ENCODE measurements at places on chromosomes 3 and 15.

DNA sequence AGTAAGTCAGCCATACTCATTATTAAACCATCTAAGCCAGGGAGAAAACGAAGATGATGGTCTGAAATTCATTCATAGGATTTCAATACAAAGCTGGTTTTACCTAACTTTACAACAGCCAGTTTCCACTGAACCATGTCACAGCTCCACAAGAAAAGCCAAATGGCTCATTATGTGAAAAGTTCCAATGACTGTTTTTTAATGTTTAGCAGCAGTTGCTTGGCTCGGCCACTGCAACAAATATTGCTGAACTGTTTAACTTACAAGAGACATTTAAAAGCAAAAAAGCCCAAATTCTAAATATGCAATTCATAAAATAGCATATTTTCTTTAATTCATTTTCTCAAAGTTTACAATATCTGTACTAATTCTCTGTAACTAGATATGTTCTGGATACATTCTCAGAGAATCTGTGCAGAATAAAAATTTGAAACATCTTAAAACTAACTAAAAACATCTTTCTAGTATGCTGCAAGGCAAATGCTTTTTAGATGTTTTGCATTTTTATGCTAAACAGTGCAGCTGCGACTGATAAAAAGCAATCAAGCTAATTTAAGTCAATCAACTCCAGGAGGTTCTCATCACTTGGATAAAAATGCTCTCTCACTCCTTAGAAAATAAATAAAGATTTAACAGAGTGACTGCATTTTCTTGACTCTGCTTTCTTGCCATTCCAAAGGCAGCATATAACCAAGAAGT lies 356.5 kb downstream of the ERC2 start:
- DNase-seq, result no peak

- DNase-seq, result no peak
Observed at GRCh38 chr3:61832375-61833229, 271.2 kb downstream of the PTPRG start.

- DNase-seq, result no peak
Observed at GRCh38 chr3:179801263-179801662, 148.4 kb downstream of the USP13 start.

- DNase-seq, result no peak
Observed at GRCh38 chr15:34442891-34443290, 5.3 kb upstream of the GOLGA8A start.

- DNase-seq, result no peak
Observed at GRCh38 chr3:133283958-133284807, 115.7 kb upstream of the BFSP2 start.

GRCh38 chr3:186998937-186999368 lies 68.6 kb downstream of the ST6GAL1 start:
- DNase-seq, result no peak

DNA sequence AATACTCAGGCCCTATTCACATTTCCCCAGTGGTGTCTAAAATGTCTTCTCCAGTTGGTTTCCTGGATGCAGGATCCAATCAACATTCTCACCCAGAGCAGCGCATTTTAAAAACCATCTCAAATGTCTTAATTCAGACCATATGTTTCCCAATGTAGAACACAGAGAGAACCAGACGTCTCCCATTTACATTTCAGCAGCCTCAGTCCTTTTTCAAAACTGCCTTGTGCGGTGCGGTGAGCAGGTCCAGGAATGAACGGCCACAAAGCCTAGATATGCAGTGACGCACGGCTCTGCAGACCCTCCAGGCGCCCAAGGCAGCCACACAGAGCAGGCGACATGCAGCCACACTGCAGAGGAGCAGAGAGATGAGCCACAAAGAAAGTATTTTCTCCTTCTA lies 66.1 kb upstream of the MEX3B start:
- no peak for DNase-seq
